ENCODE measurements at places on chromosomes 1 and 21.

DNA sequence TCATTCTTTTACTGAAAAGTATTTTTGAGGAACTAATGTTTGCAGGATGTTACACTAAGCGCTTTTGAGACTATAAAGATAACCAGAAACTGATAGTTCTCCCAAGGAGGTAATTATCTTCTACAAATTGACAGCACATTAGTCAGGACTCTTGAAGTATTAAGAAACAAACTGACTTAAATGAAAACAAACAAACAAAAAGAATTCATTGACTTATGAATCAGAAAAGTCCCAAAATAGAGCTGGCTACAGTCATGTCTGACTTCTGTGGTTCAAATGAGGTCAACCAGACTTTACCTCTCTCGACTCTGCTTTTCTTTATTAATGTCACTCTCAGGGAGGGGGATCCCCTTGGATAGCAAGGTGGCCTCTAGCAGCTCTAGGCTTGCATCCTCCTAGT, 296.8 kb downstream of the TPR start:
- DNase-seq: no peak

DNA sequence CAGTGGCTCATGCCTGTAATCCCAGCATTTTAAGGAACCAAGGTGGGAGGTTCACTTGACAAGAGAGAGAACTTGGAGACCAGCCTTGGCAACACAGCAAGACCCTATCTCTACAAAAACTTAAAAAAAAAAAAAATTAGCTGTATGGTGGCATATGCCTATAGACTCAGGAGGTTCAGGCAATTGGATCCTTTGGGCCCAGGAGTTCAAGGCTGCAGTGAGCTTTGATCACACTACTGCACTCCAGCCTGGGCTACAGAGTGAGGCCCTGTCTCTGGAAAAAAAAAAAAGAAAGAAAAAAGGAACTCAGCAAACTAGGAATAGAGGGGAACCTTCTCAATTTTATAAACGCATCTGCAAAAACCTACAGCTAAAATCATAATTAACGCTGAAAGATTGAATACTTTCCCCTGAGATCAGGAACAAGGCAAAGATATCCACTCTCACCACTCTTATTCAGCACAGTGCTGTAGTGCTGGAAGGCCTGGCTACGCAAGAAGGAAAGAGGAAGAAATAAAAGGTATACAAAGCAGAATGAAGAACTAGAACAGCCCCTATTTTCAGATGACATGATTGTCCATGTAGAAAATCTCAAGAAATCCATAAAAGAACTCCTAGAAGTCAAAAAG, 21.6 kb downstream of the HSF2BP start:
- no peak for DNase-seq

- no peak for DNase-seq
Observed at GRCh38 chr1:221718381-221719277, 23.3 kb downstream of the DUSP10 start.

GRCh38 chr1:16073490-16074119, at the start of gene FAM131C:
Gene FAM131C, minus strand, starts transcription at chr1:16073651. Its CDS starts 209 bp downstream, at chr1:16073442.
- DNase-seq: no peak

DNA sequence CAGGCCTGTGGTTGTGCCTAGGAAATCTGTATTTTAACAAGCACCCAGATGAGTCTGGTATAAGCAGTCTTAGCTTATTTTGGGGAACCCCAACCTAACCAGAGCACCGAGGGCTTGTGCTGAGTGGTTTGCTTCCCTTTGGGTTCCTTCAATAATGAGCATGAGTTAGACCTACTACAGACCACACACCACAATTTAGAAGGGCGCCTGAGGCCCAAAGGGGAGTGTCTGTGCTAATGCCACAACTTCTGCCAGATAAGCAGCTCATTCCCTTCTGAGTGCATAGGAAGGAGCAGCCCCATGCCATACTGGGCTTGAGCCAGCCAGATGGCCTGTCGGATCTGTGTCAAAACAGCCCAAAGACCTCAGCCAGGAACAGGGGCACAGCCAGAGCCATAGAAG, 15.4 kb upstream of the LSS start:
- DNase-seq: no peak

DNA sequence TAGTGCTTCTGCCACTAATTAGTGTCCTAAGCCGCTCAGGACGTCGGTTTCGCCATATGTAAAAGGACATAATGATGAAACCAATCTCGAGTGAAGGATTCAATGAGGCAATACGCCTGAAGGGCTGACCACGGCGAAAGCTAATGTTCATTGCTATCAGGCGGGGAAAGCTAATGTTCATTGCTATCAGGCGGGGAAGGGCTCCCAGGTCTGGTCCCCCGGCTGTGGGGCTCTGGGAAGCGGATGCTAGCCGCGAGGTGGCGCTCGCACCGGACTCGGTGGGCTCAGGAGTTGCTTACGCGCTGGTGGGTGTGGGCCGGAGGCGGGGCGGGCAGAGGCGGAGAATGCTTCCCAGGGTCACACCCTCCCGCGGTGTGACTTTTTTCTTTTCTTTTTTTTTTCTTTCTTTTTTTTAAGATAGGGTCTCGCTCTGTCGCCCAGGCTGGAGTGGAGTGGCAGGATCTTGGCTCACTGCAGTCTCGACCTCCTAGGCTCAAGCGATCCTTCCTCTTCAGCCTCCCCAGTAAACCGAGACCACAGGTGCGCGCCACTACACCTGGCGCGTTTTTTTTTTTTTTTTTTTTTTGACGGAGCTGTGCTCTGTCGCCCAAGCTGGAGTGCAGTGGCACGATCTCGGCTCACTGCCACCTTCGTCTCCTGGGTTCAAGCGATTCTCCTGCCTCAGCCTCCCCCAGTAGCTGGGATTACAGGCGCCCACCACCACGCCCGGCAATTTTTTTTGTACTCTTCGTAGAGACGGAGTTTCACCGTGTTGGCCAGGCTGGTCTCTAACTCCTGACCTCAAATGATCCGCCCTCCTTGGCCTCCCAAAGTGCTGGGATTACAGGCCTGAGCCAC, 1.1 kb upstream of the PEAR1 start:
- DNase-seq: no peak

DNA sequence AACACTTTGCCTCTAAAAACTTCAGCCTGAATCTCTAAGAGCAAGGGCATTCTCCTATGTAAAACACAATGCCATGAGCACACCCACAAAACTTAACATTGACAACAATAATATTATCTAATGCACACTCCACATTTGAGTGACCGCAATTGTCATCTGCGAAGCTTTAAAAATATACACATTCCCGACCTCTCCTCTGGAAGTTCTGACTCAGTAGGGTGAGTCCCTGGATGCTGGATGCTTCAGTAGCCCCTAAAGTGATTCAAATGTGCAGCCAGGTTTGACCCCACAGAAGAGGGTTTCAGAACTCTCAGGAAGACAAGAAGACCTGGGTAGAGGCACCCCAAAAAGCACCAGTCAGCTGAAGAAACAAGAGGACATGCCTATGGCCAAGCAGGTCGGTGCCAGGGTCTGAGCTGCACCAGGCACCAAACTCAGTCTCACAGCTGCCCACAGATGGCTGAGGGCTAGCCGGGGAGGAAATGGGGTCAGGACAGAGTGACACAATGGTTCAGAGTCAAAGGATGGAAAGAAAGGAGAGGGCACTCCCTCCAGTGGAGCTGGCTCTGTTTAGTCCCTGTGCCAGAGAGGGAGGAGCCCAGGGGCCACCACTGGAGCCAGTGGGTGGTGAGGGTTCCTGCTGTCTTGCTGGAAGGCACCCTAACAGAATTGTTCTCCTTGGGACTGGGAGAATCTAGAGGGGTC, 17.4 kb downstream of the PIK3C2B start:
- no peak for DNase-seq
